DMS79 (cell line): ENCODE measurements at places on chromosomes 3 and 15.

GRCh38 chr3:141529256-141529655 lies 42.4 kb downstream of the RASA2 start:
- DNase-seq: no peak

GRCh38 chr3:126721246-126721645 lies 17.2 kb downstream of the CHCHD6 start:
- no peak for DNase-seq

DNA sequence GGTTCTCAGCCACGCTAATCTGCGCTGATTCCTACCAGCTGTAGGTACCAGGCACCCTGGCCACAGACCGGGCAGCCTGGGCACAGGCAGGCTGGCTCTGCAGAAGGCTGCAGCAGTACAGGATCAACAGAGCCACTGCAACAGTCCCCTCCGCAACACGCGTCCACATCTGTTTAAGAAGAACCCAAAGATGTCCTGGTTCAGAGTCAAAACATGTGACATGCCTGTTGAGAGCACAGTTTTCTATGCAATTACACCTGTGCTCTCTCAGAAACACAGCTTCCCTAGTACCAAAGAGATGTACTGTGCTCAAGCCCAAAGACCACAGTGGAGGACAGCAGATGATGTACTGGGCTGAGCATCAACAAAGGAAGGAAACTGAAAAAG lies 18.8 kb downstream of the LRIG1 start:
- no peak for DNase-seq

DNA sequence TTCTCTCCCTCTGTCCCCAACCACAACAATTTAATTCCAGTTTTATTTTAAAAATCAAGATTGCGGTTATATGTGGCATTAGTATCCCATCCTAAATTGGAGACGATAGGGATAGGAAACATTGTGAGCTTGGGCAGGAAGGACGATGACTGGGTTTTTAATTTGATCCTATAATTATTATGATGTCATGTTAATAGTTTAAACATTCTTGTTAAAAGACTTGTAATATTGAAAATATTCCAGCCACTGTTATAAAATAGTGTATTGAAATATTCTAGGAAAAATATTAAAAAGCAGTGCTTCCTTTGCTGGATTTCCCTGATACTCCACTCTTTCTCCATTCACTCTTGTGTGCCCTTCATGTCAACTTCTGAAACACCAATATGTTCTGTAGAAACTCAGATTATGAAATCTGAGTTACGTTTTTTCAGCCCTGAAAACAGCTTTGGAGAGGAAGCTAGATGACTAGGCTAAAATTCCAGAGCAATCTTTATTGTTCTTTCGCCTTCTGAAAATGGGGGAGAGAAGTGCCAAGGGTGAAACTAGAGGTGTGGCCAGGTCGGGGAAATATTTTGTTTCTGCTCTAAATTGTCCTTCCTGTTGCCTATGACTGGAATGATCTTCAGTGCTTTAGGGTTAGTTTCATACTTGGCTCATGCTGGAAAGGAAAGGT lies 46.1 kb upstream of the MAP3K13 start:
- no peak for DNase-seq

DNA sequence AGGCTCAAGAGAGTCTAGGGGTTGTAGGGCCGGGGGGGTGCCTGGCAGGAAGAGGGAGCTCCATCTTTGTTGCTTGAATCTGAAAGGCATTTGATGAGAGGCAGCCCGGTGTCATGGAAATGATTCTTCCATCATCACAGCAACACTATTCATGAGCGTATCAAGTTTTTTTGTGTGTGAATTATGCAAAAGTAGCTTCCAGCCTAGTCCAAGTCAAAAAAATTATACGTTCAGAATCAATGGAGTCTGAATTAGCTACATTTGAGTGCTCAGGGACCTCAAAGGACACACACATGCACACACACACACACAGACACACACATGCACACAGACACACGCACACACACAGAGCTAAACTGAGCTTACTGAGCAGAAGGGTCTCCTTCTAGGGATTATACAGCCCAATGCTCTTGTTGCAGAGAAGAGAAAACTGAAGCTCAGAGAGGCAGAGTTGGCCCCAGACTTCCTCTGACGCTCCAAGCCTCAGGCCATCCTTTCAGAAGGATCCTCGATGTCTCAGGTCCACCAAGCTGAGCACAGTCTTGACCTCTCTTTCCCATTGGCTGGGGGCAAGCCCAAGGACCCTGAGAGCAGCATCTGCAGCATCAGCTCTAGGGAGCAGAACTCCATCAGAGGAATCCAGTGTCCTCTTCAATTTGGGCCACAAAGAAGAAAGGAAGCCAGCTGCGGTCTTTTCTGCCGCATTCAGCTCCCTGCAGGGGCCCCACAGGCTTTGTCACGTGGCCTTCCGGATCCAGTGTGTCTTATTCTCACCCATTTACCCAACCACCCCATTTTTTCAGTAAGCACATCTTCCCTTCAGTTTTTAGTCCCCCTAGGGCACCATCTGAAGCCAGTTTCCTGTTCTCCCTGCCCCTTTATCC lies 228.0 kb downstream of the UACA start:
- DNase-seq: no peak

DNA sequence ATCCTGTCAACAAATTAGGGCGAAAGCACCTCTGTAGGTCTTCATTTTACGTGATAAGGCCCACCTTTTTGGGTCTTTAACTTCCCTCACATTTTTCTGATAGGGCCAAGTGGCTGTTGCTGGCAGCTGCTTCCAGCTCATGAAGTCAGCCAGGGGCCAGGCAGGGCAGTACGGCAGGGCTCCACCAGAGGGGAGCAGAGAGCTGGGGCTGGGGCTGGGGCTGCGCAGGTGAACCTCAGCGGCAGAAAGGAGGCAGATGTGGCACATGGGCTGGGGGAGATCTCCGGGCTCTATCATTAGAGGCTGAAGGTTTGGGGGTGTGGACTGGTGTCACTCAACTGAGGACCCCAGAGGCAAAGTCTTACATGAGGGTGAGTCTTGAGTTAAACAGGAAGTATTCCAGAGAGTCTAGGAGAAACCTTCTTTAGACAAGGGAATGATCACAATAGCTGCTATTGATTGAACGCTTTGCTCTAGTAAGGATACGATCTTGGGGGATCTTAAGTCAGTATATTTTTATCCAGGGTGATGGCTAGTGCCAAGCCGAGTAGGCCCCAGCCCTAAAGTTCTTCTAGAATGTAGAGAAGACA lies 62.8 kb upstream of the MEX3B start:
- no peak for DNase-seq

DNA sequence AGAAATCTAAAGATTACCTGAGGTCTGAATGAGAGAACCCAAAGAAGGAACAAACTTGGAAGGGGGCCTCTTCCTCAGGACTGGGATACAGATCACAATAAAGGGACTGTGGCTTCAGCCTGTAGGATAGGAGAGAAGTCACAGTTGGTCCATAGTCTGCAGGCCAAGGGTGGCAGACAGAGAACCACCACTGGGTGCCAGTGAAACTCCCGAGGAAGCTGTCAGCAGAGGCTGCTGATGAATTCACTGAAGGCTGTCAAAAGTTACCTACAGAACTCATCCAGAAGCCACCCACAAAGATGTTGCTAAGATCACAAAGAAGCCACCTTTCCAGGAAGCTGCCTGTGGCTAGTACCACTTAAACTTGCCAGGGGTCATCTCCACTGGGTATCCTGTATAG lies 78.5 kb downstream of the TMCO5A start:
- DNase-seq: no peak

GRCh38 chr3:139906418-139906817 lies 28.6 kb upstream of the CLSTN2 start:
- DNase-seq: no peak

GRCh38 chr3:124669470-124669869 lies 60.8 kb upstream of the UMPS start:
- no peak for DNase-seq

GRCh38 chr3:14483286-14483685 lies 56.9 kb downstream of the GRIP2 start:
- no peak for DNase-seq

GRCh38 chr3:194367992-194368841 lies 1.3 kb downstream of the LRRC15 start:
- DNase-seq: no peak

DNA sequence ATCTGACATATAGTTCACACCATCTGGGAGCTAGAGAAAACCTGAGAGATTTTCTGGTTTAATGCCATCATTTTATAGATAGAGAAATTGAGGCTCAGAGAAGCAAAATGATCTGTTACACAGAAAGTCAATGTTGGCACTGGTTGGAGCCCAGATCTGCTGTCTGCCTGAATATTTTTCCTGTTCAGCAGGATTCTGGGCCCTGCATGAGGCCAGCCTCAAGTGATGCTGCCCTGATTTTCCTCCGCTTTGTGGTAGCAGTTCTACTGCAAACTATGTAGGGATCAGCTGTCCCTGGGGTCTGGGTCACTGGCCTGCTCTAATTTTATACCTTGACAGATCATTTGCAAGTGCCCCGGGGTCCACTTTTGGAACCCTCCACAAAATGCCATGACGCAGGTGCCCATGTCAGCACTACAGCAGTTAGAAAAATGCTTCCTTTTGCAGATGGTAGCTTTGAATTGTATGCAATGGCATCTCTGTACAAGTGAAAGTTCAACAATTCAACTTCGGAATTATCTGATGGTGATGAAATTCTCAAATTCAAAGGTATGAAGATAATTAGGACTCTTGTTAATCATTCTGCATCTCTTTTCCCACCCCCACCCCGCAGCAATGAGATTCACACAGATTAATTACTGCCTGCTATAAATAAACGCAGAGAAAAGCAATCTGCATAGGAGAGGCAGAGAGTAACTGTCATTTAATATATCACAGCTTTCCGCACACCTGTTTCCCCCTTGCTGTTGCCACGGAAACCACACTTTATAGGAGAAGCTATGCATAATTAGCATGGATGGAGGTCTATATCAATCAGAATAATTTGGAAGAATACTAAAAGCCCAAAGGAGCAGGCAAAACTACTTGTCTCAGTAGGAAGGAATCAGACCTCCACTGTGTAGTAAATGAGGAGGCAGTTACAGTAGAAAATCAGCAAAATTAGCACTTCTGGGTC lies 222.6 kb downstream of the PDCD6IP start:
- no peak for DNase-seq

- no peak for DNase-seq
Measured at GRCh38 chr3:48694610-48695392, 9.1 kb upstream of the NCKIPSD start.

- DNase-seq: no peak
Measured at GRCh38 chr15:60343221-60343970, 54.4 kb downstream of the ANXA2 start.

DNA sequence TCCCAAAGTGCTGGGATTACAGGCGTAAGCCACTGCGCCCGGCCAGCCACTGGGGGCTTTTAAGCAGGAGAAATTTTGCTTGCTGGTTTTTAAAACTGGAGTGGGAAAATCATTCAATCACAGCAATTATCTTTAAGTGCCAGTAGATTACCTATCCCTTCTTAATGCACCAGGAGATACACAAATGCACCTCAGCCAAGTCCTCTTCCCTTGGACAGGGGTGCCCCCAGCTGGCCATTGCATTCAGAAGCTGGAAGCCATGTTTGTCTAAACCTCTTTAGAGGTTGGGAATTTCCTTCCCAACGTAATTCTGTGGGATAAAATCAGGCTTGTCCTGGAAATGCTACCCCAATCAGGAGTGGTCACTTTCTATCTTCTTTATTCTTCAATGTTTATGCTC lies 26.6 kb downstream of the MIX23 start:
- peak; percentile 21 for DNase-seq

GRCh38 chr3:184784731-184785500 lies 27.1 kb upstream of the VPS8 start:
- DNase-seq: no peak

GRCh38 chr15:73881579-73882320 lies 8.4 kb downstream of the TBC1D21 start:
- no peak for DNase-seq

DNA sequence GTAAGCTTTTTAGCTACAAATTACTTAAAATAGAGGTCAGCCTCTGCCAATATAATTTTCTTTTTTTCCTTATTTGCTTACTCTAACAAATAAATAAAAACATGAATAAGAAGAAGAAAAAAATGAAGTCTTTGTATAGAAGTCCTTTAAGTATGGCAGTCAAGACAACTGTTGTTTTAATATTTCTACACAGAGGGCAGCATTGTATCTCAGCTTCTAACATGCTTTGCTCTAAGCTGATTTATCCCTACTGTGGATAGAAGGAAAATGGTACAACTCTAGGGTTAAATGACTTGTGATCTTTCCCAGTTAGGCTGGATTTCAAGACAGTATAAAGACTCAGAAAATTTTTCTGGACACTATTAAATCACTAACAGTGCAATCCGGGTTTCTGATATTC lies 104.3 kb upstream of the MEIS2 start:
- no peak for DNase-seq

DNA sequence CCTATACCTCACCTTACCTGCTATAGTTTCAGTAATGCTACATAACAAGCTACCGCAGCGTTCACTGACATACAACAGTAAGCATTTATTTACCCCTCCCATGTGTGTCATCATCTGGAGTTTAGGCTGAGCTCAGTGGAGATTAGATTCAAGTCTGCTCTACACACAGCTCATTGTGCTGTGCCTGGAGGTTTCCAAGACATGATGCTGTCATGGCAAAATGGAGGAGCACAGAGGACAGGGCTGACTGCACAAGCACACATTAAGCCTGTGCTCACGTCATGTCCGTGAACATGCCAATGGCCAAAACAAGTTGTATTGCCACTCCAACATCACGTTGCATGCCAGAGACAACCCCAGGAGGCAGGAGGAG lies 333.8 kb upstream of the TRIM42 start:
- DNase-seq: peak; percentile 44

GRCh38 chr15:71790081-71790480 lies 20.3 kb upstream of the NR2E3 start:
- DNase-seq: no peak

DNA sequence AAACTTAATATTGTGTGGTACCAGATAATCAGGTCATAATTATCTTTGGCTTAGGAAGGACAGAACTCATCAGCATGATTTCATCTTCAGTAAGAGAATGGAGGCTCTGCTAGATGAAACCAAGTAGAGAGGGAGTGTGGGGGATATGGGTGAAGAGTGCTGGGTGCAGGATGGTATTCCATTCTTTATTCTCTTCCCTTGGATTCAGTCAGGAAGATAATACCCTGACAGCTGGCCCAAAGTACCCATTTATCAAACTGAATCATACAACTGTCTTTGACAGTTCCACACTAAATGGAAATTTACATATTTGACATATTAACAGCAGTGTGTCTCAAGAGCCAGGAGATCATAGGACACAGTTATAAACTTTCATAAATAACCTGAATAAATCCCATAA lies 44.7 kb downstream of the GOLIM4 start:
- DNase-seq: no peak

GRCh38 chr3:175606650-175607318 lies 747.6 kb downstream of the NAALADL2 start:
- DNase-seq: no peak

- no peak for DNase-seq
Measured at GRCh38 chr15:47724346-47724745, 7.0 kb downstream of the SEMA6D start.

DNA sequence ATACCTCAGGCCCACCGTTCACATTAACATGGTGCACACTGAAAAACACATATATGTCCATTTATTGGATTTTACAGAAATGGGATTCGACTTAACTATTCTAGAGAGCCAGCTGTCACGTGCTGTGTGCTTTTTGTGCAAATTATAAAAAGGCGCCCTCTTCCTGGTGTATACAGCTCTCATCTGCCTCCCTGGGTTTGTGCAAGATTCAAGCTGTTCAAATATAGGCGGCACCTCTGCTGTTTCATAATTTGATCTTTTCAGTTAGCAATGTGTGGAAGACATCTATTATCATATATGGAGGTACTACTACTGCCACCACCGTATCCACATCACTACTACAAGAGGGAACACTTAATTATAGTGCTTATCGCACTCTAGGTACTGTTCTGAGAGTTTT lies 187.6 kb downstream of the EBLN2 start:
- DNase-seq: no peak

GRCh38 chr3:139129892-139130291 lies 85.2 kb upstream of the PRR23C start:
- no peak for DNase-seq
